ENCODE measurements at places on chromosomes 7 and 10. TPM values are rescaled to one million over a fixed set of nuclear protein-coding genes. Genes with fewer than 3 reads are reported as not detected.

DNA sequence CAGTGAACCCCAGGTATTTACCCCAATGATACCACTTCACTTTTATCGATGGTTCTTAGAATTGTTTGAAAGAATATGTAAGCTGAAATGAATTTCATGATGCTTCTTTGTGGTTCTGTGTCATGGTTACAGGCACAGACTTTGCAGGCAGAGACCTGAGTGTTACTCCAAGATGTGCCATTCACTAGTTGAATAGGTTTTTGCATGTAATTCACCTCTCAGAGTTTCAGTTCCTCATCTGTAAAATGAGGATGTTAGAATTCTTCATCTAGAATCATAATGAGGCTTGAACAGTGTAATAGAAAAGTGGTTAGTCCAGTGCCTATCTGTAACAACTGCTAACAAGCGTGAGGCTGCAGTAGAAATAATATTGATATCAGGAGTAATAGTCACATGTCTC is 54.6 kb downstream of the VSTM2A start:
- H3K4me3 ChIP-seq: no peak overlapping the region
- DNase-seq: no peak
- H3K27ac ChIP-seq: no peak overlapping the region

- no peak overlapping the region for H3K27ac ChIP-seq
- no peaks in the 10 kb centered on the region for H3K4me1 ChIP-seq
- no peaks in the 10 kb centered on the region for H3K27me3 ChIP-seq
- H3K4me3 ChIP-seq: no peak overlapping the region
Measured at GRCh38 chr7:97973206-97973658, 16.8 kb downstream of the OCM2 start.

ANKRD1 gene
- 3,842 TPM for total RNA-seq

TAS2R3 gene
- total RNA-seq: not detected

GRID1 gene
- 0.37 TPM for total RNA-seq

GRCh38 chr10:89197473-89197872 is 9.6 kb downstream of the CH25H start:
- no peak for DNase-seq
- H3K36me3 ChIP-seq: no peaks in the 10 kb centered on the region
- H3K27ac ChIP-seq: no peak overlapping the region
- no peak overlapping the region for H3K4me3 ChIP-seq

C10orf67 gene
- total RNA-seq: 0.16 TPM

- peak overlapping the region; percentile 12 for H3K4me3 ChIP-seq
- H3K27me3 ChIP-seq: no peaks in the 10 kb centered on the region
- no peaks in the 10 kb centered on the region for H3K36me3 ChIP-seq
- H3K27ac ChIP-seq: no peak overlapping the region
- peaks cover 9% of the 10 kb centered on the region for H3K4me1 ChIP-seq
- no peak for DNase-seq
Measured at GRCh38 chr7:30321089-30321881, 36.9 kb downstream of the ZNRF2 start.

GRCh38 chr10:60338786-60339185 is 50.9 kb downstream of the ANK3 start:
- no peak for DNase-seq
- H3K4me1 ChIP-seq: no peaks in the 10 kb centered on the region
- no peaks in the 10 kb centered on the region for H3K27me3 ChIP-seq
- no peak overlapping the region for H3K4me3 ChIP-seq
- H3K27ac ChIP-seq: no peak overlapping the region

DNA sequence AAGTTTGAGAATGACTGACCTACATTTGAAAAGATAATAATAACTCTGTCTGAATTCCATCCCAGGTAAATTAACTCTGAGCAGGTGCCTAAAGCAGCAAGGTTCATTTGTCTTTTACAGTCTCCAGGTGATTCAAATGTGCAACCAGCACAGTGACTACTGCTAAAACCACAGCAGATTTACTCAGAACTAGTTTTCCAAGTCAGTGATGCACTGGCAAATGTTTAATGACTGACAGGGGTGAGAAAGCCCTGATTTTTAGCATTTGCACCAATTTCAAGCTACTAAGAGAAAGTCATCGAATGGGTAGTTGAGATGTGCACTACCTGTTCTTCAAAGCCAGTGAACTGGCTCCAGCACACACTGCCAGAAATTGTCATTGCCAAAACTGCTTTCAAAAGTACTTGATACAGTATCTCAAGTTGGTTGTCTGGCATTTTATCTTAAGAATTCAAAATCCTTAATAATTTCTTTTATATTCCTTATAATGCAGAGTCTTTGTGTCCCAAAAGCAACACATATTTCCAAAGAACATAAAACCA is 60.3 kb downstream of the ATOH7 start:
- no peak overlapping the region for H3K4me3 ChIP-seq
- peaks cover 63% of the 10 kb centered on the region for H3K36me3 ChIP-seq
- H3K27ac ChIP-seq: no peak overlapping the region
- H3K4me1 ChIP-seq: no peaks in the 10 kb centered on the region
- H3K27me3 ChIP-seq: no peaks in the 10 kb centered on the region
- no peak for DNase-seq

DNA sequence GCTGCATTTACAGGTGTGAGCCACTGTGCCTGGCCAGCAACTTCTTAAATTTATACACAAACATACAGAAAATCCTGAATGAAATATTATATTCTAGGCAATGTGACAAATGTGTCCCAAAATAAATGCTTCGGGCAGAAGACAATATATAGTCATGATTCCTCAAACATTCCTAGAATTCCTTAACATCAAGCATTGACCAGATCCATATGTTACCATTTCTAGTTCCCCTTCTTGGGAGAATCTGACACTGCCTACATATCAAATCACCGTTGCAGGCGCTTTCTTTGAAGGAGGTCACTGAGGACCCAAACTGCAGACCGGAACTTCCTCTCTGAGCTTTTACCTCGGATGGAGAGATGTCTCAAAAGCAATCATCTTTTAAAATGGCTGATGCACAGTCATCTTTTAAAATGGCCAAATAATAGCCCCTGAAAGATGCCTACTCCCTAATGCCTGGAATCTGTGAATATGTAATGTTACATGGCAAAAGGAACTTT is 323.5 kb downstream of the PHF14 start:
- no peaks in the 10 kb centered on the region for H3K27me3 ChIP-seq
- H3K27ac ChIP-seq: no peak overlapping the region
- no peaks in the 10 kb centered on the region for H3K36me3 ChIP-seq
- no peak for DNase-seq
- H3K4me1 ChIP-seq: no peaks in the 10 kb centered on the region

RFC2 gene
- total RNA-seq: 8.5 TPM

DNA sequence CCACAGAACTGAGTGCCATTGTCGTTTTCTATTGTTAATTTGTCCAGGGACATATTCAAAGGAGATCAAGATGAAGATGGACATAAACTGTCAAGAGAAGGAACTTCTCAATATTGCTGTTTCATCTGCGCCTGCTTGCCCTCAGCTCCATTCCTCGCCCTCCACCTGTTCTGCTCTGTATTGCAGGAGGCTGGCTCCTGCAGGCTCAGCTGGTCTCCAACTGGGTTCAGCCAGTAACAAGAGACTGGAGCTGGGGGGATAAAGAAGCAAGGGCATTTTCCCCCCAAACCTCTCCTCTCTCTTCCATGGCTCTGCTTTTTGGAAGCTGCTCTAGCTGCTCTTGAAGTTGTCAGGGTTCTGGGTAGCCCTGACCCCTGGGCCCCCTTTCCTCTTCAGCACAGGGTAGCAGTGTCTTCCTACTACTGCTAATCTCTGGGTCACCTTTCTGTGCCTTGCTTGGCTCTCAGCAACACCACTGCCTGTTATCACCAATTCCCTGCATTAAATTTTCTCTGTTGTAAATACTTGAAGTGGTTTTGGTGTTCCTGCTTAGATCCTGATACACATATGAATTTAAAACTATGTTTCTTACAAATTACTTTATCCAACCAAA is 149.0 kb upstream of the FGFR2 start:
- no peaks in the 10 kb centered on the region for H3K27me3 ChIP-seq
- no peak overlapping the region for H3K4me3 ChIP-seq
- H3K36me3 ChIP-seq: peaks cover 9% of the 10 kb centered on the region
- no peaks in the 10 kb centered on the region for H3K4me1 ChIP-seq

MACC1 gene
- total RNA-seq: 0.26 TPM

- H3K4me3 ChIP-seq: no peak overlapping the region
- DNase-seq: no peak
- H3K27ac ChIP-seq: no peak overlapping the region
- H3K27me3 ChIP-seq: no peaks in the 10 kb centered on the region
Measured at GRCh38 chr7:33530664-33531063, 374.7 kb upstream of the BMPER start.

- no peak for DNase-seq
- H3K27ac ChIP-seq: no peak overlapping the region
- H3K27me3 ChIP-seq: no peaks in the 10 kb centered on the region
- H3K36me3 ChIP-seq: no peaks in the 10 kb centered on the region
- H3K4me1 ChIP-seq: no peaks in the 10 kb centered on the region
Measured at GRCh38 chr7:80185571-80185970, 50.9 kb downstream of the GNAI1 start.

- H3K4me1 ChIP-seq: no peaks in the 10 kb centered on the region
- peak; percentile 67 for DNase-seq
- no peaks in the 10 kb centered on the region for H3K36me3 ChIP-seq
Measured at GRCh38 chr10:132575320-132576201, 38.0 kb downstream of the INPP5A start.

DNA sequence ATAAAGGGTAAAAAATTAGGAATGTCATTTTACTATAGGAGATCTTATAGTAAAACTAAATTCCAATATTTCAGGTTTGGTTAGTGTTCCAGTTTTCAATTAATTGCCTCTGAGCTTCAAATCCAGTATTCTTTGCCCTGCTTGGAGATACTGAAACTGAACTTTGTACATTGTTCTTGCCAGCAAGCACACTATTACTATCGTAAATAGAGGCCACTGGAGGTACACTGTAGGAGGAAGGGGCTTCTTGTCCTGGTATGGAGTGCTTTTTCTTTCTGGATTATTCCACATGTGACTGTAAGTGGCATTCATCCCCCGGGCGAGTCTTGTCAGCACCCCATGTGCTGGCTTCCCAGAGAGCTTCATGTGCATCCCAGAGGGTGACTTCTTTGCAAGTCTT is 234.7 kb upstream of the PTPRZ1 start:
- no peaks in the 10 kb centered on the region for H3K27me3 ChIP-seq
- no peak overlapping the region for H3K4me3 ChIP-seq
- no peaks in the 10 kb centered on the region for H3K4me1 ChIP-seq
- DNase-seq: no peak

TCAF2 gene
- 0.19 TPM for total RNA-seq

RASA4B gene
- 4.3 TPM for total RNA-seq

DNA sequence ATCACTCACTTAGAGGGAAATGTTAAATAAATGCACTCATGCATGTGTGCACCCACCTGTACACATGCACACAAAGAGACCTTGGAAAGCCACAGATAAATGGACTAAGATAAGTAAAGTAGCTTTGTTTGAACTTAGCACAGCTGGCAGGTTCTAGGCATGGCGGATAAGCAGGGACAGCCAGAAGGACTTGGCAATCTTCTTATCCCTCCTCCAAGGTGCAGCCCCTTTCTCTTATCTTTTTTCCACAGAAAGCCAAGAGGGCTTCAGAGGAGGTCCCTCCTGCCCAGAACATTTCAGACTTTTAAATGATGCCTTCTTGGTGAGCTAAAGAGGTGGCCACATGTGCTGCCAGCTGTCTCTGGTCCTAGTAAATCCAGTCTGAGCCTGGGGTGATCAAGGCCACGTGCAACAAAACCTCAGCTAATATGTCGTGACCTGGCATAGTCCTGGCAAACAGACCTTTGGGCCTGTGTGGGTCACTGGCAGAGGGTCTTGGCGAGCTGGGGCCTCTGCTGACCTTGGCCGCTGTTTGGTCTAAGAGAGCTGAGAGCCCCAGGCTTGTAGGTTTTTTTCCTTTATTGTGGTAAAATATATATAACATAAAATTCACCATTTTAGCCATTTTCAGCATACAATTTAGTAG is 43.2 kb upstream of the SLC35B4 start:
- H3K27ac ChIP-seq: no peak overlapping the region
- H3K36me3 ChIP-seq: no peaks in the 10 kb centered on the region
- no peaks in the 10 kb centered on the region for H3K4me1 ChIP-seq

MBL2 gene
- total RNA-seq: not detected

CADPS2 gene
- 11.8 TPM for total RNA-seq

DNA sequence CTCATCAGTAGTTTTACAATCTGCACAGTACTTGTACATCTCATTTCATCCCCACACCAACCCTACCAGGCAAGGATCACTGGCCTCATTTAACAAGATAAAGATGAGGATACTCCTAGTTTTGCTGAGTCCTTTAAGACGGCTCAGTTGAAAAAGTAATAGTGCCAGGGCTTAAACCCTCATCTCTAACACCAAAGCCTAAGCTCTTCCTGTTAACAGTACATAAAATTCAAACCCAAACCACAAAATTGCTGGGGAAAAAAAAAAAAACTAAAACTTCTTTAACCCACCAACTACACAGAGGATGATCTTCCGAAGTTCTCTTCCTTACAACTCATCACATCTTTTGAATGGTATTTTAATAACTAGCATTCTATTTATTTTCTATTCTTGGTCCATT is 1.3 kb downstream of the SAR1A start:
- H3K27me3 ChIP-seq: no peaks in the 10 kb centered on the region
- no peaks in the 10 kb centered on the region for H3K4me1 ChIP-seq
- no peak for DNase-seq
- no peak overlapping the region for H3K27ac ChIP-seq
- peak overlapping the region; percentile 74 for H3K4me3 ChIP-seq

GRCh38 chr10:88150339-88150738 is 286.9 kb downstream of the PTEN start:
- no peak overlapping the region for H3K4me3 ChIP-seq
- H3K27ac ChIP-seq: no peak overlapping the region
- no peak for DNase-seq
- H3K36me3 ChIP-seq: no peaks in the 10 kb centered on the region

- H3K4me3 ChIP-seq: no peak overlapping the region
- peak overlapping the region; percentile 16 for H3K27ac ChIP-seq
- no peak for DNase-seq
- H3K27me3 ChIP-seq: no peaks in the 10 kb centered on the region
- no peaks in the 10 kb centered on the region for H3K36me3 ChIP-seq
Measured at GRCh38 chr7:130369110-130369711, 11.1 kb upstream of the CPA1 start.

DNA sequence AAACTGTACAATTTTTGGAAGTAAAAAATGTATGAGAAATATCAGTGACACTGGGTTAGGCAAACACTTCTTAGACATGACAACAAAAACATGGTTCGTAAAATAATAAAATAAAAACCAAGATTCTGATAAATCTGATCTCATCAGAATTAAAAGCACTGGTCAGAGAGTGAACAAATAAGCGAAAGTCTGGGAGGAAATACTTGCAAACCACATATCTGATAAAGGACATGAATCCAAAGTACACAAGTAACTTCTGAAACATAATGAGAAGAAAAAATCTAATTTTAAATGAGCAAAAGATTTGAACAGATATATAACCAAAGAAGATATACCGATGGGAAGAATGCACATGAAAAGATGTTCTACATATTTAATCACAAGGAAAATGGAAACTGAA is 91.5 kb downstream of the RTKN2 start:
- H3K27ac ChIP-seq: no peak overlapping the region
- no peaks in the 10 kb centered on the region for H3K4me1 ChIP-seq
- H3K36me3 ChIP-seq: no peaks in the 10 kb centered on the region
- no peak overlapping the region for H3K4me3 ChIP-seq
- DNase-seq: no peak
- no peaks in the 10 kb centered on the region for H3K27me3 ChIP-seq

SIRT1 gene
- total RNA-seq: 10.4 TPM

GRCh38 chr7:51366930-51367613 is 50.5 kb upstream of the COBL start:
- no peaks in the 10 kb centered on the region for H3K27me3 ChIP-seq
- H3K27ac ChIP-seq: no peak overlapping the region
- no peaks in the 10 kb centered on the region for H3K36me3 ChIP-seq
- no peak for DNase-seq
